Karpas-422 (cell line): ENCODE measurements at places on chromosomes 6 and 20. TPM values are rescaled to one million over a fixed set of nuclear protein-coding genes. Genes with fewer than 3 reads are reported as not detected.
A peak's percentile ranks its signal among the peaks of the same experiment; 100 is the strongest.

BANF2 gene
- total RNA-seq = not detected in 2 replicates

VWA7 gene
- total RNA-seq = 0.29 and 0.34 TPM in 2 replicates

SLC17A9 gene
- total RNA-seq = 15.9 and 22.1 TPM in 2 replicates

TRIM40 gene
- total RNA-seq = not detected in 2 replicates

HCRTR2 gene
- not detected in 2 replicates for total RNA-seq

TRIM10 gene
- not detected in 2 replicates for total RNA-seq

BCAS4 gene
- 191 and 231 TPM in 2 replicates for total RNA-seq

GRCh38 chr20:57753332-57754164 lies 43.7 kb upstream of the PMEPA1 start:
- H3K4me1 ChIP-seq = peaks cover 19% of the 10 kb centered on the region
- H3K36me3 ChIP-seq = no peaks in the 10 kb centered on the region
- DNase-seq = no peak
- no peak overlapping the region for H3K4me3 ChIP-seq
- no peak overlapping the region for H3K27ac ChIP-seq

GRCh38 chr20:36461600-36462439 lies 79.5 kb upstream of the MYL9 start:
- H3K27me3 ChIP-seq = no peaks in the 10 kb centered on the region
- peaks cover 21% of the 10 kb centered on the region for H3K4me1 ChIP-seq
- H3K36me3 ChIP-seq = no peaks in the 10 kb centered on the region
- no peak overlapping the region for H3K27ac ChIP-seq

DNA sequence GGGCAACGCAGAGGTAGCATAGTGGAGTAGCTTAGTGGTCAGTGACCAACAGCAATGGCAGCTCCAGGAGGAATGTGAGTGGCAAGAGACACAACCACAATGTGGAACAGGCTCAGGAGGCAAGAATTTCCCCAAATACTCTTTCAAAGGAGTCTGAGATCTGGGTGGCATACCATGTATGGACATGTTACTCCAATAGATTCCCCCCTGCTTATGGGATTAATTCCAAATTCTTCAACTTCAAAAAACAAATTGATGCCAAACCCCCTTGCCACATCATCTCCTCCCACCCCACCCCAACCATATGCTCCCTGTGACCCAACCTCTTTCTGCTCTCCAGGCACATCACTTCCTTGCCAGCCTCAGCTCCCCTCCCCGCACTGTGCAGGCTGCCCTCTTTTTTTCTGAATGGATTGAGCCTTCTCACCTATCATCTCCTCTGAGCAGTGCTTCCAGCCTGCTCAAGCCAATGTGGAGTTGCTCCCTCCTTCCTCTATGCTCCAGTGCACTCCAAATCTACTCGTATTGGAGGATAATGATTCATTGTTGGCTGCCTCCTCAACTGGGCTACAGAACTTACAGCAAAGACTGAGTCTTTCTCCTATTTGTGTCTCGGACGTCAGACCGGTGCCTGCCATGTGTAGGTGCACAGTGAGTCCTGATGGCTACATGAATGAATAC lies 93.0 kb upstream of the CEP85L start:
- H3K27me3 ChIP-seq = no peaks in the 10 kb centered on the region
- H3K4me1 ChIP-seq = no peaks in the 10 kb centered on the region; the same call in 1 of the 2 replicates
- no peak overlapping the region for H3K27ac ChIP-seq
- no peak for DNase-seq

- peak overlapping the region; percentile 64 for H3K4me3 ChIP-seq
- H3K27me3 ChIP-seq = no peaks in the 10 kb centered on the region
- no peaks in the 10 kb centered on the region for H3K36me3 ChIP-seq
- H3K4me1 ChIP-seq = peaks cover 20% of the 10 kb centered on the region
- H3K27ac ChIP-seq = no peak overlapping the region
Observed at GRCh38 chr6:25137480-25137879, 141.7 kb upstream of the CARMIL1 start.

GRCh38 chr6:21393441-21394165 lies 199.9 kb upstream of the SOX4 start:
- no peak overlapping the region for H3K4me3 ChIP-seq
- H3K27me3 ChIP-seq = no peaks in the 10 kb centered on the region
- no peaks in the 10 kb centered on the region for H3K4me1 ChIP-seq

DNA sequence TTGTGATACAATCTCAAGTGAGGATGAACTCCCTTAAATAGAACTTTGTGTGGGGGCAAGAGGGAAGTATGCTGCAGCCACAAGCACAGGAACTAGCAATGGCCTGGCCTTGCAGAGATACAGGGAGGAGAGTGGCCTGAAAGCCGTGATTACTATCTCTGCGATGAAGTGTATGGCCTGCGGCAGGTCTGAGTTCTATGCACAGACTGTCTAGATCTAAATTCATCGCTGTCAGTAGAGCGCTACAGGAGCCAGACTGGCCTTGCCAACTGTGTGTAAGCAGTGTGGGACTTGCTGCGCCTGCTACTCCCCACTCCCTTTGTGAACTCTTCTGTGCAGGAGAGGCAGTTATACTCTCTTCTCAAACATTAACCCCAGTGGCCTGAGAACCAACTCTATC lies 997.0 kb downstream of the GRIK2 start:
- no peaks in the 10 kb centered on the region for H3K27me3 ChIP-seq
- H3K4me3 ChIP-seq = no peak overlapping the region
- no peaks in the 10 kb centered on the region for H3K36me3 ChIP-seq
- H3K27ac ChIP-seq = no peak overlapping the region
- DNase-seq = no peak
- H3K4me1 ChIP-seq = no peaks in the 10 kb centered on the region

DNA sequence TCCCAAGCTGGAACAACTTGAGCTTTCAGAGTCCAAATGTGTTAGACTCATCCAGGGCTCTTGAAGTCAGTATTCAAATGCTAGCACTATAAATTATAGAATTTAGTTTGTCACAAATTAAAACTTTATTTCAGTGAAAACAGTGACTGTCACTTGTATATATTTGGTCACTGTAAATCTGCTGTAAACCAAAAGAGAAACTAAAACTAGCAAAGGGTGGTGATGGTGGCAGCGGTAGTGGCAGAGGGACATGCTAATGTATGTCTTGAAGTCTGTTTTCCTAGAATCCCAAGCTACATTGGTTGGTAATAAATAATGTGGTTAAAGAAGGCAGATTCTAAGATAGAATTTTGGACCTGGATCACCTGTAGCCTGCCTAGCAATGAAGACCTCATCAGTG lies 140.4 kb upstream of the CENPW start:
- no peak for DNase-seq
- H3K27ac ChIP-seq = no peak overlapping the region
- H3K4me1 ChIP-seq = 0 out of 2 replicates have a peak, but pooled peaks cover 2% of the 10 kb centered on the region
- no peaks in the 10 kb centered on the region for H3K27me3 ChIP-seq

GRCh38 chr20:45153752-45154151 lies 20.9 kb upstream of the PI3 start:
- H3K4me3 ChIP-seq = no peak overlapping the region
- DNase-seq = peak; percentile 43
- H3K4me1 ChIP-seq = no peaks in the 10 kb centered on the region
- H3K27ac ChIP-seq = no peak overlapping the region
- no peaks in the 10 kb centered on the region for H3K36me3 ChIP-seq

DNA sequence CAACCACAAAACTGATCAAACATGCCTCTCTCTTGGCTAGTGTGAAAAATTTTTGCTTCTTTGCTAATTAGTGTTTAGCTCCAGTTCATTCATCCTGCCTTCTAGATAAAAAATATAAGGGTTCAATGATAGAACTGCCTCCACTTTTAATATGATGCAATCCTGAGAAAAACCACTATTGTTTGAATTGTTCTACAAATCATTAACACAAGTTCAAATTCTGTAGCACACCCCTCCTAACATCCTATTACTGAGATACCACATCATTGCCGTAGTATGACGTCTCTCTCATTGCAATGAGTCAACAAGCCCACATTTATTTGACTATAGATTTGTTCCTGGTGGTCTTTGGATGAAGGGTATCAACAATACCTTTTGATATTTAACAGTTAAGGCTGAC lies 365.8 kb upstream of the OPRM1 start:
- no peak for DNase-seq
- H3K27me3 ChIP-seq = no peaks in the 10 kb centered on the region
- no peaks in the 10 kb centered on the region for H3K36me3 ChIP-seq
- no peak overlapping the region for H3K27ac ChIP-seq

- no peaks in the 10 kb centered on the region for H3K4me1 ChIP-seq
- no peaks in the 10 kb centered on the region for H3K36me3 ChIP-seq
- DNase-seq = no peak
- H3K27me3 ChIP-seq = no peaks in the 10 kb centered on the region
- H3K27ac ChIP-seq = no peak overlapping the region
Observed at GRCh38 chr20:59810449-59811187, 122.8 kb downstream of the SYCP2 start.
